Uterine smooth muscle cell (primary cell): ENCODE measurements at places on chromosomes 6 and 20. TPM values are rescaled to one million over a fixed set of nuclear protein-coding genes. Genes with fewer than 3 reads are reported as not detected.

Gene PNLDC1
- not detected in 2 replicates for total RNA-seq

Gene HDGFL1
- not detected in 2 replicates for total RNA-seq

Gene ULBP2
- total RNA-seq, result 2.6 and 4.1 TPM in 2 replicates

Gene SLC2A10
- 23.4 and 49.7 TPM in 2 replicates for total RNA-seq

Gene UBD
- not detected in 2 replicates for total RNA-seq

Gene TFAP2C
- 8.5 and 9.5 TPM in 2 replicates for total RNA-seq
